ENCODE measurements at places on chromosomes 1 and 21. TPM values are rescaled to one million over a fixed set of nuclear protein-coding genes. Genes with fewer than 3 reads are reported as not detected.

DNA sequence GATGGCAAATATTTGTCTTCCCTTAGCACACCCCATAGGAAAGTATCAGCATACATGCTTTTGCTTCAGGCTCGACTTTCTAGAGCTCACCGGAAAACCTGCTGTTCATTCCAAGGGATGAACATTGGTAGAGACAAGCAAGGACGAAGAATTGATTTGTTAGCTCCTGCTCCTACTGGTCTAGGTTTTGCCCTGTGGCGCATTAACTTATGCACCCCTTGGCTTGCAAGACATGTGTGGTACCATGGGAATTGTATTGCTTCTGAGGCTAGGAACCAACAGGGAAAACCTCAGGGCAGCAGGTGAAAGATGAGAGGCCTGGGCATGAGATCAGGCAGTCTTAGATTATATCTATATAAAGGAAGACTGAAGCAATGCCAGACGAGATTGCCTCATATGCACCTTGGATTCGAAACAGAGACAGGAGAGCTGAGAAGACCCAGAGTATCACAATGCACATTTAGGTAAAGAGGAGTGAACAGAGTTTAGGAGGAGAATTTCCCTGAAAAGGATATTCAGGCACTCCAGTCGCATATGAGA is 771.2 kb upstream of the B3GALT2 start:
- H3K4me1 ChIP-seq, result peaks cover 6% of the 10 kb centered on the region
- no peak for DNase-seq
- H3K4me3 ChIP-seq, result no peak overlapping the region
- no peak overlapping the region for H3K27ac ChIP-seq
- no peaks in the 10 kb centered on the region for H3K36me3 ChIP-seq

- H3K4me3 ChIP-seq, result no peak overlapping the region
- no peaks in the 10 kb centered on the region for H3K27me3 ChIP-seq
- no peaks in the 10 kb centered on the region for H3K36me3 ChIP-seq
- DNase-seq, result no peak
- H3K4me1 ChIP-seq, result peaks cover 1% of the 10 kb centered on the region
Observed at GRCh38 chr1:83850834-83851233, 148.1 kb downstream of the TTLL7 start.

GRCh38 chr1:58391056-58391455 is 155.5 kb downstream of the OMA1 start:
- H3K27ac ChIP-seq, result no peak overlapping the region
- H3K36me3 ChIP-seq, result no peaks in the 10 kb centered on the region
- no peak for DNase-seq
- no peak overlapping the region for H3K4me3 ChIP-seq

The PLA2G2F gene
- total RNA-seq, result not detected

The ANKRD34A gene
- 3.1 TPM for total RNA-seq

- H3K27me3 ChIP-seq, result no peaks in the 10 kb centered on the region
- no peak for DNase-seq
- no peak overlapping the region for H3K4me3 ChIP-seq
- H3K4me1 ChIP-seq, result peaks cover 5% of the 10 kb centered on the region
- no peaks in the 10 kb centered on the region for H3K36me3 ChIP-seq
Observed at GRCh38 chr1:192940658-192941057, 118.5 kb downstream of the UCHL5 start.

The FAM167B gene
- not detected for total RNA-seq

Data from MCF 10A (cell line).